GM23248 (cell line): ENCODE measurements at places on chromosomes 5 and 9. TPM values are rescaled to one million over a fixed set of nuclear protein-coding genes. Genes with fewer than 3 reads are reported as not detected.

DNA sequence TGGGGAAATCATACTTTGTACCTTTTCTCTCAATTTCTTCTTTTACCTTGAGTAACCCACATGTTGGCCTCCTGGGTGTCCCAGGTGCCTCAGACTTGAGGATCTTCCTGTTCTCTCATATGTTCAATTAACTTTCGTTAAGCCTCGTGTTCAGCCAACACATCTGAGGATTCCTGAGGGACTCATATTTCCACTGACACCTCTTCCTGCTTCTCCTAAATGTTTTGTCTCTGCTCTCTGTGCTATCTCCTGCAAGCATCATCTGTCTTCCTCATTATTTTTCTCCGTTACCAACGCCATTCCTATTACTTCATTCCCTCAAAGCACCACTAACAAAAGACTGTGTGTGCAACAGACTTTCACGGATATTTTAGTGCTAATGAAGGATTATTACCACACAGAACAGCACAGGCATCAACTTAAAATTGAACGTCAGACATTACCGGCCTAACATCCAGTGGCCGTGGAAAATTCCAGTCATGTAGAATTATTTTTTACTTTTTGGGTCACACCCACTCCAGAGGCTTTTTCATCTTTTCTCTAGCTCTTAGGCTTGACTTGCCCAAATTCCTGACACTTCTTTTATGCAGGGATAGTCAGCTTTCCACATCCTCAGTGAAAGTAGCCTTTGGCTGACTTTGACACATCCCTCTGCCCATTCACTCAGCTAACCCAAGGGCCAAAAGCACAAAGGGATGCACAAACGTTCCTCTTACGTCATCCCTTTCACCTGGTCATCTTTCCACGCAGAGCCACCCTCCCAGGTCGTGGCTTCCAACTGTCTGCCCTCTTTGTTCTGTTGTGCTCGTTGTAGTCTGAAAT, 46.0 kb upstream of the OSMR start:
- H3K27ac ChIP-seq = no peak overlapping the region
- H3K36me3 ChIP-seq = no peaks in the 10 kb centered on the region
- DNase-seq = no peak

DNA sequence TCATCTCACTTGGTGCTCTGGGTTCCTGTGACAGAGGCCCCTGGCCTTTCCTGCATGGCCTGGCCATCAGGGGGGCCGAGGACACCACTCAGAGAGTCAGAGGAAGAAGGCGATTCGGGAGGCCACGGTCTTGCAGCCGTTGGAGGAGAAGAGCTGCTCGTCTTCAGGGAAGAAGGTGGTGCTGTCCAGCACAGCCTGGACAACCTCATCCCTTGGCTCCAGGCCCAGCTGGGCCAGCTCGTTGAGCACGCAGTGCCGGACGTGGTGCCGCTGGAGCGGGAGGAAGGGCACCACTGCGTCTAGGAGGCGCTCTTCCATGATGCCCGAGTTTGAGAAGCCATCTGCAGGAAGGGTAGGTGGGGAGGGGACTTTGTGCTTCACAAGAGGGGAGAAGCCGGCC, 3.2 kb downstream of the TOR2A start:
- H3K4me1 ChIP-seq = peaks cover 10% of the 10 kb centered on the region; the same call in 1 of the 2 replicates
- DNase-seq = no peak
- H3K27me3 ChIP-seq = no peaks in the 10 kb centered on the region

NAA35 gene
- polyA plus RNA-seq = 21.5 and 22.0 TPM in 2 replicates

PKD2L2 gene
- not detected in 2 replicates for polyA plus RNA-seq

GRCh38 chr9:124685217-124685616, 85.9 kb downstream of the NR6A1 start:
- H3K4me3 ChIP-seq = no peak overlapping the region
- no peak overlapping the region for H3K27ac ChIP-seq
- H3K36me3 ChIP-seq = no peaks in the 10 kb centered on the region
- no peaks in the 10 kb centered on the region for H3K27me3 ChIP-seq
- H3K4me1 ChIP-seq = no peaks in the 10 kb centered on the region

GLRA1 gene
- polyA plus RNA-seq = not detected in 2 replicates

DNA sequence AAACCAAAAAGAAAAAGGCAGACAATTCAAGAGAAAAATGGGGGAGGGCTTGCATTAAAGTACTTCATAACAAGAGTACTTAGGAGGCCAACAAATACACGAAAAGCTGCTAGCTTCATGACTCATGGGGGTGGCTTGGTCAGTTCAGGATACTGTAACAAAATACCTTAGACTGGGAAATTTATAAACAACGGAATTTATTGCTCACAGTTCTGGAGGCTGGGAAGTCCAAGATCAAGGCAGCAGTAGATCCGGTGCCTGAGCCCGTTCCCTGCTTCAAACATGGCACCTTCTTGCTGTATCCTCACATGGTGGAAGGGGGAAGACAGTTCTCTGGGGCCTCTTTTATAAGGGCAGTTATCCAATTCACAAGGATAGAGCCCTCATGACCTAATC, 111.4 kb downstream of the C9orf50 start:
- H3K4me3 ChIP-seq = no peak overlapping the region
- peaks cover 10% of the 10 kb centered on the region; the same call in 1 of the 2 replicates for H3K4me1 ChIP-seq
- peak overlapping the region; percentile 58 for H3K27ac ChIP-seq

DNA sequence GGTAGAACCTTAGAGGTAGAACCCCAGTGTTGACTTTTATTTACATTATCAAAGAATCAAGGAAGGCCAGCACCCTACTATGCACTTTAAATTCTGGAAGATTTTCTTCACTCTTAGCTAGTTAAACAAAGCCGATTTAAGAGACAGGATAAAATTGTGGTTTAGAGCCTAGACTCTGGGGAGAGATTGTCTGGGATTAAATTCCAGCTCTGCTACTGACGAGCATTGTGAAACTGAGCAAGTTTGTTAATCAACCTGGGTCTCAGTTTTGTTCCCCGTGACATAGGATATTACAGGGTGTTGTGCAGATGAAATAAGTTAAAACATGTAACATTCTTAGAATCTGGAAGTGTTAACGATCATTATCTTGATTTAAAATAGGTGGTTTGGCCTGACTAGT, 83.5 kb downstream of the FEM1C start:
- peaks cover 50% of the 10 kb centered on the region for H3K4me1 ChIP-seq
- H3K27ac ChIP-seq = peak overlapping the region; percentile 97
- H3K27me3 ChIP-seq = no peaks in the 10 kb centered on the region
- H3K36me3 ChIP-seq = no peaks in the 10 kb centered on the region
- H3K4me3 ChIP-seq = peak overlapping the region; percentile 20

GRCh38 chr9:112493393-112494137, 6.9 kb downstream of the KIAA1958 start:
- peaks cover 51% of the 10 kb centered on the region for H3K4me1 ChIP-seq
- DNase-seq = peak; percentile 54
- peaks cover 25% of the 10 kb centered on the region for H3K36me3 ChIP-seq

- H3K4me1 ChIP-seq = no peaks in the 10 kb centered on the region
- no peak within 1 kb of the TSS for H3K27ac ChIP-seq
- peaks cover 54% of the 10 kb centered on the region for H3K27me3 ChIP-seq
- peak; percentile 30 for DNase-seq
Observed at GRCh38 chr5:90558344-90559192, at the start of gene ADGRV1. ADGRV1 (plus strand) TSS chr5:90558797; CDS start chr5:90558896, 99 bp downstream.

DNA sequence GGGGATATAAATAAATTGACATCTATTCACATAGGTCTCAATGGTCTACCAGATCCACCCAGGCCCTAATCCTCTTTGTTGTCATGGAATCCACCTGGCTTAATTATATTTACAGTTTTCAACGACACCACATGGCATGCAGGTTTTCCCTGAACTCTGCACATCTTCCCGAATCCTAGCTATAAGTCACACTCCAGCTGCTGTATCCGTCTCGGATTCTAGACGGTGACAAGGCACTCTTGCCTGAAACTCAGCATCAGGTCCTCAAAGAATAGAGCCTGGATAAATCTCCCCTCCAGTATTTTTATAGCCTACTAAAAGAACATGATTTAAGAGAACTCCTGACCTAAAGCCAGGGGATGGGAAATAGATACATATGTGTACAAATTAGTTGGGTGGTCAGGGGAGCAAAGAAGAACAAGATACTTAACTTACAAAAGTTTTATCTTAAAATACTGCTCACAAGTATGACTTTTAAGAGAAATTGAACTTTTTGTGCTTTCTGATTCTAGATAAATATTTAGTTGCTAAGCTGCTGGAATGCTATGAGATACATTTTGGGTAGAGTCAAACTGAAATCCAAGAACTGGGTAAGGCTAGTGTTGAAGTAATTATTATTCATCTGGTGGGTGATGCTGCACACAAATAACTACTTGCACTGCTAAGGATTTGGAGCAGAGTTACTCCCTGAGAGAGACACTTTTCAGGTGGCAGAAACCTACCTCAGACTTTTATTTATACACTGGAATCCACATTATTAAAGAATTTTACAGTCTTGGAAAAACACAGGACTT, 187.3 kb downstream of the EFNA5 start:
- no peaks in the 10 kb centered on the region; the same call in 1 of the 2 replicates for H3K4me1 ChIP-seq
- no peaks in the 10 kb centered on the region for H3K36me3 ChIP-seq

GRCh38 chr9:18720691-18721090, 246.7 kb downstream of the ADAMTSL1 start:
- peaks cover 50% of the 10 kb centered on the region for H3K36me3 ChIP-seq
- H3K4me3 ChIP-seq = no peak overlapping the region
- peak overlapping the region; percentile 67 for H3K27ac ChIP-seq
- H3K27me3 ChIP-seq = no peaks in the 10 kb centered on the region

ADAMTS2 gene
- polyA plus RNA-seq = 61.3 and 62.0 TPM in 2 replicates

DNA sequence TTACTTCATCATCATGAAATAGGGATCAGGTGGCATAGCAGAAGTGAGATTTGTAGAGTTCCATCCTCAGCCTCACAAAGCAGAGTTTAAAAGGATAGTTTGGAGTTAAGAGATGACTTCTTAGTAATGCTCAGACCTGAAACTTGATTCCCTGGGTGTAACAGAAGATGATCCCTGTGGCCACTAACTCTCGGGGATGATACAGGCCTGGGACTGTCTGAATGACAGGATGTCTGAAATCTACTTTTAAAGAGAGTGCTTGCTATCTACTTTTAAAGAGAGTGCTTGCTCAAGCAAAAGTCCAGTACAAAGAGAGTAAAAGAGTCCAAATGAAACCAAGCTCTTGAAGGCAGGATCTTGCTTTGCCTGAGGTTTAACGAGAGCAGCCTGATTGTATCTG, 14.6 kb downstream of the ADAMTS16 start:
- H3K4me3 ChIP-seq = no peak overlapping the region
- no peaks in the 10 kb centered on the region for H3K36me3 ChIP-seq

NCBP1 gene
- 28.5 and 31.8 TPM in 2 replicates for polyA plus RNA-seq

FAM221B gene
- not detected in 2 replicates for polyA plus RNA-seq

GRCh38 chr5:116664988-116665387, 90.4 kb upstream of the SEMA6A start:
- H3K27ac ChIP-seq = no peak overlapping the region
- no peaks in the 10 kb centered on the region for H3K27me3 ChIP-seq
- DNase-seq = no peak
- no peak overlapping the region for H3K4me3 ChIP-seq
- no peaks in the 10 kb centered on the region for H3K36me3 ChIP-seq
- H3K4me1 ChIP-seq = no peaks in the 10 kb centered on the region

DNA sequence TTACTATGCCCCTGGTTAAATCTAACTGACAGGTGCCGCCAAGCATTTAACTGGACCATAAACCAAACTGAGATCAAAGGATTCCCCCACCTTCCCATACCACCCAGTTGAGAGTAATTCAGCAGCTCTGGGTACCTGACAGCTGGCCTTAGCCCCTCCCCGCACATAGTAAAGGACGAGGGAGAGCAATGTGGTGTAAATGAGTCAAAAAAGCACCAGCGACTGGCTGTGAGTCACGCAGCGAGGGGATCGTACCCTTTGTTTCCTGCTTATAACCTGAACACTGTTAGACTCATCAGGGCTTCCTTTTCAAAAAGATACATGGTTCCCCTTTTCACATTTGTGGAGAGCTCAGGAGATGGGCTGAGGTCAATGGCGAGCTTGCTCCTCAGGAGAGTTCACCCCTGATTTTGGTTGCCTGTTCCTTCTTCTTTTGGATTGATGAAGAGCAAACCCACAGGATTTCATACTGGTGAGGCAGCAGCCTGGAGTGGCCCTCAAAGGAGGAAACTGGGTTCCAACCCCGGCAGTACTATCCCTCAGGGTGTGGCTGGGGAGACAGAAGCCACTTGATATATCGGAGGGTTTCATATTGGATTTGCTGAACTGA, 71.5 kb downstream of the ANKRD33B start:
- no peak overlapping the region for H3K27ac ChIP-seq
- H3K4me3 ChIP-seq = no peak overlapping the region
- peak; percentile 61 for DNase-seq
- H3K27me3 ChIP-seq = no peaks in the 10 kb centered on the region
- H3K4me1 ChIP-seq = 0 out of 2 replicates have a peak, but pooled peaks cover 5% of the 10 kb centered on the region
